Substantia nigra (tissue), 51 donors: ENCODE measurements at places on chromosomes 6 and 20.

DNA sequence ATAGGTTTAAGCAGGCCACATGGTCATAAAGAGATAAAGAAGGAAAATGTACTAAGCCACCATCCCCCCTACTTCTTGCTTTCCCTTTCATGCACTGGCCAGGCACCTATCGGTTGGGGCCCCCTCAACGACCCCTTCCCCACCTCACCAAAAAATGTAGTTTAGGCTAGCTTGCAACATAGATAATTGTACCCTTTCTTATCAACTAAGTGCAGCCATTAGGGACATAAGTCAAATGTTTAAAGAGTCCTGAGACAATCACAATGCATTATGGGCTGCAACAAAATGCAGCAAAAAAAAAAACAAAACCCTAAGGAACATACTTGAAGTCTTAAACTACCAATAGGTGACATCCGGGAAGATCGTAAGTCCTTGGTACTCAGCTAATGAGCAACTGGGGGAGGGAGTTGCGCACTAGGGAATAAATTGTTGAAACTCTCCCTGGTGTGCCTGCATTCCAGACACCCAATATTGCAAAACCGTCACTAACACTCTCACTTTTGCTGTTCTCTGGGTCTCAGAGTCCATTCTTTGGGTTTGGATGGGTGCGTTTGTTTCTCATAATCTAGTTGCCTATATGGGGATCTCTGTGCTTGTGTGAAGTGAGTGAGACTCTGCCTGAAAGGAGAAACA is 12.4 kb upstream of the HLA-G start:
- DNase-seq, result no peak

GRCh38 chr6:106173124-106173879 is 87.2 kb downstream of the PRDM1 start:
- no peak for DNase-seq

- no peak for DNase-seq
Observed at GRCh38 chr6:38570750-38571149, 69.0 kb downstream of the BTBD9 start.

DNA sequence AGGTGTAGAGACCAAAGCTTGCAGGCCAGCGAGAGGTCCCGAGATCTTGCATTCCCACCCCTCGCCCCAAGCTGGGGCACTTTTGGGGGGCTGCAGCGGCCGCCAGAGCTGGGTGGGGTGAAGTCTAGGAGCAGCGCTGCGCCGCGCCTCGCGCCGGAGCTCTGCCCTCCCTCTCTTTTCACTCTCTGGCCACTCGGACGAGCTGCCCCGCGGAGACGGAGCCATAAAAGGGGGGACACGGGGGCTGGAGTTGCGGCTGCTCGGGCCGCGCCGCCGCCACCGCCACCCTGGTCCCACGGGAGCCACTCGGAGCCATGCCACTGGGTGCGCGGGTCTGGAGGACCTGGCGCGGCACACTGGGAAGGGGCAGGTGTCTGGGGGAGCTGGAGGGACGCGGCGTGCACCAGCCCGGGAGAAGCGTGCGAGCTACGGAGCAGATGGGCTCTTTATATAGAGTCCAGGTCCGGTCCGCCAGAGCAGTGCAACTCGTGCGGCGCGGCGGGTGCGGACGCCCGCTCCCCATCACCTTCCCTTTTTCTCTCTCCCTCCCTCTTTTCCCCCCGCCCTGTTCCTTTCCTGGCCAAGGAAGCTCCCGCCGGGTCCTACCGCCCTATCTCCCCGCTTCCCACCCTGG is 687 bp upstream of the HTR1B start:
- no peak for DNase-seq

- DNase-seq, result peak; percentile 75
Observed at GRCh38 chr6:109867009-109867969, 110.8 kb upstream of the GPR6 start.

- DNase-seq, result no peak
Observed at GRCh38 chr20:58331961-58332551, 22.5 kb downstream of the RAB22A start.

DNA sequence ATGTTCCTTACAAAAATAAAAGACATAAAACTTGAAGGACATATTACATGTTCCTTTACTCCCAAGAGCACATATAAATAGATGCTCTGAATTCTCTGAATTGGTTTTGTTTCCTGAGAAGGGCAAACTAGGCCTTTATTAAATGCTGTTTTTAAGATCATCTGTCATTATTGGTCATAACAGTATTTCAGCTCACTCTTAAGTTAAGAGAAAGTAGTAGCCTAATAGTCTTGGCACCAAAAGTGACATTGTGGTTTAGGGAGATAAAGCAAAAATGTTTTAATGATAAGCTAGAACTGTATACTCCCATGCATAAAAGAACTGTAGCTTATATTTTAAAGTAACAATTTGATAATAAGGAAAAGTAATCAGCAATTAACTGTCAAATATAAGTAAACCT is 361.1 kb upstream of the PTCHD4 start:
- DNase-seq, result no peak

- no peak for DNase-seq
Observed at GRCh38 chr6:167115054-167115453, 7.8 kb upstream of the CCR6 start.

GRCh38 chr6:129138739-129139405 is 255.9 kb downstream of the LAMA2 start:
- no peak for DNase-seq

DNA sequence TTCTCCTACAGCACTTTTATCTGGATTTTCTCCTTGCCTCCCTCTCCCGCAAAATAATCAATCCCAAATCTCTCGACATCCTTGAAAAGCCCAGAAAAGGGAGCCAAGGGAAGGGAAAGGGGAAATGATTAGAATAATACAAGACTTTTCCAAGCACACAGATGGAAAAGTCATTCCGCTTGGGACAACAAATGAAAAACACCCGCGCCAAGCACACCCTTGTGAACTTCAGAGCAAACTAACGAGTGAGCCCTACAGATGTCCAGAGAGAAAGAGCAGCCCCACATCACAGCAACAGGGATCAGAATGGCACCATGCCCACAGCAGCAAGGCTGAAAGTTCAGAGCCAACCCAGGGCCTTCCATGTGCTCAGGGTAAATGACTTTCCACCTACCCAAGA is 49.6 kb downstream of the NINL start:
- DNase-seq, result no peak
